ENCODE measurements at places on chromosomes 7 and 10.

GRCh38 chr10:100183481-100183880 lies 2.3 kb downstream of the ERLIN1 start:
- DNase-seq, result peak; percentile 42

- peak; percentile 26 for DNase-seq
Observed at GRCh38 chr10:34504534-34504933, 310.6 kb downstream of the PARD3 start.

- DNase-seq, result peak; percentile 65
Observed at GRCh38 chr7:37901890-37902524, 14.6 kb downstream of the SFRP4 start.

- DNase-seq, result no peak
Observed at GRCh38 chr10:130863044-130863443, 448.5 kb downstream of the TCERG1L start.

- no peak for DNase-seq
Observed at GRCh38 chr7:151139071-151139790, 28.3 kb downstream of the GBX1 start.

GRCh38 chr7:88758381-88759229 lies 895 bp upstream of the ZNF804B start:
- peak; percentile 39 for DNase-seq

- peak; percentile 38 for DNase-seq
Observed at GRCh38 chr10:76086761-76087639, 655.6 kb downstream of the LRMDA start.

- no peak for DNase-seq
Observed at GRCh38 chr7:20831956-20832355, 45.3 kb upstream of the SP8 start.

- no peak for DNase-seq
Observed at GRCh38 chr10:132616170-132616995, 78.8 kb downstream of the INPP5A start.

- DNase-seq, result no peak
Observed at GRCh38 chr10:1673568-1674345, 63.6 kb downstream of the ADARB2 start.

- DNase-seq, result peak; percentile 7
Observed at GRCh38 chr7:13016592-13017332, 329.3 kb downstream of the ARL4A start.

DNA sequence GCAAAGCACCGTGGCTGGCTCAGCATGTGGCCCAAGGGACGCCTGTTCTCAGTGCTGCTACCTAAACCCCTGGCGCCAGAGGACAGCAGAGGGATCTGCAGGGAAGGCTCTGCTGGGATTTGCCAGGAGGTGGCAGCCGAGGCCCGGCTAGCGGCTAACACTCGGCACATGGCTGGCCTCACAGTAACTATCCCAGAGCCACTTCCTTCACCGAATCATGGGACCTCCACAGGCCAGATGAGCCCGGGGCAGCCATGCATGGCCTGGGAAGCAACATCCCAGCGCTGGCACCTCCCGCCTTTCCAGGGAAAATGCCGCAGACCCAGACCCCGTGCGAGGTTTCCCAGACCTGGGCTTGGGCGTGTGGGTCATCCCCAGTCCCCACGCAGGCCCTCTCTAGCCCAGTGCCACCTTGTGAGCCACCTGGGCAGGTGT lies 36.4 kb downstream of the DPYSL4 start:
- peak; percentile 93 for DNase-seq

DNA sequence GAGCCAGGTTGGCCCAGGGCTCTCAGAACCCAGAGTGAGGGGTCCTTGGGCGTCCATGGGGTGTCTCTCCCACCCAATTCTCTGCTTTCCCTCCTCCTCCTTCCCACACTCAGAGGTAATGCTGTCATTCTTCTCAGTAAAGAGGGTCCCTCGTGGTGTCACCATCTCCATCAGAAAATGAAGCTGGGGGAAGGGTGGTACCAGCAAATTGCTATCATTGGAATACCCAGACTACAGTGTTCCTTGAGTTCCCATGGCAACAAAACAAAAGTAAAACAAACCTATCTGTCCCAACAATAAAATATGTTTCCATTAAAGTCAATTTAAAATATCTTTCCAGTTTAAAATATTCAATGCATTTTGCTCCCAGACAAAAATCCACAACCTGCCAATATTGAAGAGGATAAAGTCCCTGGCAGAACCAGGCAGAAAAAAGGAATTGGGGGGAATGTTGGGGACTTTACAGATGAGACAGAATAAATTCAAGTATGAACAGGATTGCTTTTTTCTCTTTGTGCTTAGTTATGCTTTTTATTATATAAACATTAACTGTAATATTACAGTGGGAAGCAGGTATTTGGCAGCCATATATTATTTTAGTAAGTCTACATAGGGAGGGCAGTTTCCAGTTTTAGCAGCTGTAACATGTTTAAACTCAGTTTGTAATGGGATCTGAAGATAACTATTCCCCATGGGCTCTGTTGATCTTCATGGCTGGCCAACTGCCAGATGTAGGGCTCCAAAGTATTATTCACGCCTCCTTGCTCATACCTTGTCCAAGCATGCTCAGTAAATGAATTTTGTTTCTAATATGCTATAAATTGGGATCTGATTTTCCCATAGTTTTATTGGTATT lies 182.1 kb downstream of the ARID5B start:
- DNase-seq, result peak; percentile 68

GRCh38 chr7:88477976-88478375 lies 171.3 kb upstream of the STEAP4 start:
- no peak for DNase-seq

DNA sequence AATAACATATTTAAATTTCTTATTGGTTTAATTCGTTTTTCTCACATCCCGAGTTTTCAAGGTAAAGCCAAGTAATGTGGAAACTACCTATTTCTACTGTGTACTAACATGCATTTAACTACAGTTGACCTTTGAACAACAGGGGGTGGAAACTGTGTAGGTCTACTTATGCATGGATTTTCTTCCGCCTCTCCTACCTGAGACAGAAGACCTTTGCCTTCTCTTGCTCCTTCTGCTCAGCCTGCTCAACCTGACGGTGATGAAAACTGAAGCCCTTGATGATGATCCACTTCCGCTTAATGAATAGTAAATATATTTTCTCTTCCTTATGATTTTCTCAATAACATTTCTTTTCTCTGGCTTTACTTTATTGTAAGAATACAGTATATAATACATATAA lies 18.5 kb downstream of the MEOX2 start:
- DNase-seq, result no peak

- no peak for DNase-seq
Observed at GRCh38 chr7:121276313-121276712, 52.5 kb upstream of the WNT16 start.

DNA sequence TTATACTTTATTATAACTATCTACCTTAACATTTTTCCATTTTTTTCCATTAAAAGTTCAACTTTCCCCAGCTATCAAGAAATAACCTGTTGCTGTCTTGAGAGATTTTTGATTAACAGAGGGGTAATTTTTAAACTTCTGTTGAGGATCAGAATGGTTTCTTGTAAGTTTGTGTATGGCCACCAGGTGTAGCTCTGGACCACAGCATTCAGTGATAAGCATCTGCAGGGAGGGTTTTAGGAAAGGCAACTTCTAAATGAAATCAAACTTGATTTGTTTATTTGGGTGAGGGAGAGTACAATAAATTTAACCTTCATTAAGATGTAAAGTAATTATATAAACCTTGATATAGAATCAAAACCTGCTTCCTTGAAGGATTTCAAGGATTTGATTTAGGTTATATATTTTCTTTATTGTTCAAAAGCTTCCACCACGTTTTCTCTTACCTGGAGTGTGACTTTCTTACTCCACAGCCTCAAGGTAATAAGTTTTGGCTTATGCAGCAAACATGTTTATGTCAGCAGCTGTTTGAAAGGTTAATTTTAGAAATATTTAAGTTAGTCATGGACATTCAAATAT lies 153.3 kb downstream of the STK31 start:
- peak; percentile 60 for DNase-seq

- DNase-seq, result no peak
Observed at GRCh38 chr7:6556196-6556595, 4.9 kb upstream of the GRID2IP start.

DNA sequence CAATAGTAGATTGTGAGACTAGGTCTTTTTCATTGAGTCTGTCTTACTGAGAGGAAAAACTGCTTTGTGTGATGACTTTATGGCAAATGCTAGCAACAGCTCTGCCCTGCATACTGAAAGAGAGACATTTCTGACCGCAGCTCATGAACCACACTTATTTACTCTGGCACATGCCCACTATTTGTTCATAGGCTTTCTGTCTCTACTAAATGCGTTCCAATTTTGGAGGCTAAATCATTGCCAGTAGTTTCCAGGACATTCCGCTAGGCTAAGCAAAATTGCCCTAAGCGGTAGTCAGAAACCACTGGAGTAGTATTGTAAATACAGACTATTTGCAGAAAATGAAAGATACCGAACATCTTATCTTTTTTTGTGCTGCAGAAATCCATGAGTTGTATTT lies 55.6 kb upstream of the DLX6 start:
- DNase-seq, result peak; percentile 94

- DNase-seq, result peak; percentile 87
Observed at GRCh38 chr10:29946953-29947700, 112.3 kb downstream of the JCAD start.

- peak; percentile 22 for DNase-seq
Observed at GRCh38 chr10:133237241-133237587, 441 bp upstream of the VENTX start.

DNA sequence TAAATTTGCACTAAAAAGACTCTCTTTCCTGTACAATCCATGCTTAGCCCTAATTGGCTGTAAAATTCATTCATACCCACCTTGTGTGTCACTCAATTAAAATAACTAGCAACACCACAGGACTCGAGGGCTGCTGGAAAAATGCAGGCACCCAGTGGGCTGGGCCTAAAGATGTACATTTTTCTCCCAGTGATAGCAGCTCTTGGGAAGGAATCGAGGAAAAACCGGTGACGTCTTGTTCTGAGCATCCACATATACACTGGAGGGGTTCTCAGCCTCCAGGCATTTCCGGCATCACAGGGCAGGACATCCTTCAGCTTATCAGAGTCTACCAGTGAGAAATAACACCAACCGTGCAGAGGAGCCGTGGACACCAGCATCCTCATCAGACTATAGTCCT lies 85.8 kb upstream of the PITRM1 start:
- no peak for DNase-seq

DNA sequence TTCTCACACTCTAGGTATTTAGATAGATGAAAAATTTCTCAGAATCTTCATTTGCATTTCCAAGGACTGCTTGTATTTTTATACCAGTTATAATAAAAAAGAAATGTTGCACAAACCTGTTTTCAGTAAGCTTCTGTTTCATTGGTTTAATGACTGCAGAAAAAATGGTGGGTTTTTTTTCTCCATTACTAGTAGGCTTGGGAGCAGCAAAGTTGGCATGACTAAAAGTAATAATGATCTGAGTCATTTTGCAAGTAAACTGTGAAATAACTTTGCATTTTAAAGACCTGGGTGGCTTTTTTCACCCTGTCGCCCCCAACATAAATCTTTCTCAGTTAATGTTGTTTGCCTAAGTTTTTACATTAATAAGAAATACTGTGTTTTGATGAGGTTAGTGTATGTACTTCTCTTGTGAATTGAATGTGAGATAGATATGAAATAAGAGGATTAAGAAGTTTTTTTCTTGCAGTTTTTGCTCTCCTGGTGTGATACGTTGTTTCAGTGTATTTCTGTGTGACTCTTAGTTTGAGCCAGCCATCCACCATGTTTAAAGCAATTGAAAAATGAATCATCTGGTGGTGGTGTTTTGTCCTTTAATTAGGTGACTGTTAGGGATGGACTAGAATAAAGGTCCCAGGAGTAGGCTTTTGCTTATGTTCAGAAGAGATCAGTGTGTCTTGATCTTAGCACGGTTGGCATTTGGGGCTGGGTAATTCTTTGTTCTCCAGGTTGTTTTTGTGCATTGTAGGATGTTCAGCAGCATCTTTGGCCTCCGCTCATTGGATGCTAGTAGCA lies 1.8 kb downstream of the GNAI1 start:
- DNase-seq, result peak; percentile 62
